ENCODE measurements at places on chromosomes 6 and 20.

DNA sequence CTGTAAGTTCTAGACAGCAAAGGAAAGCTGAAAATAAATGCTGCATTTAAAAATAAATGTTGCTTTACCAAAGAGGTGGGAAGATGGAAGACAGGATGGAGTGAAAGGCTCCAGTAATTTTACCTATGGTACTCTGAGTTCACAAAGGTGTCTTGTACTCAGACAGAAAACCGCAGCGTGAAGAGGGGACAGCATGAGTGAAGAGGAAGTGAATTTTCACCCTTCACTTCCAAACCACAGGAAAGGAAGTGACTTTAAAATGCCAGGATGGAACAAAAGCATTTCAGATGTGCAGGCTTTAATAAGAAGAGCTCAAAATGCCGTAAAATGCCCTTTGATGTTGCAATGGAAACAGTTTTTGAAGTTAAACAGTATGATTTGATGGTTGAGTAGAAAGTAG is 91.2 kb upstream of the TINAG start:
- peak; percentile 29 for DNase-seq

GRCh38 chr6:88563277-88563625 is 397.1 kb upstream of the CNR1 start:
- no peak for DNase-seq

DNA sequence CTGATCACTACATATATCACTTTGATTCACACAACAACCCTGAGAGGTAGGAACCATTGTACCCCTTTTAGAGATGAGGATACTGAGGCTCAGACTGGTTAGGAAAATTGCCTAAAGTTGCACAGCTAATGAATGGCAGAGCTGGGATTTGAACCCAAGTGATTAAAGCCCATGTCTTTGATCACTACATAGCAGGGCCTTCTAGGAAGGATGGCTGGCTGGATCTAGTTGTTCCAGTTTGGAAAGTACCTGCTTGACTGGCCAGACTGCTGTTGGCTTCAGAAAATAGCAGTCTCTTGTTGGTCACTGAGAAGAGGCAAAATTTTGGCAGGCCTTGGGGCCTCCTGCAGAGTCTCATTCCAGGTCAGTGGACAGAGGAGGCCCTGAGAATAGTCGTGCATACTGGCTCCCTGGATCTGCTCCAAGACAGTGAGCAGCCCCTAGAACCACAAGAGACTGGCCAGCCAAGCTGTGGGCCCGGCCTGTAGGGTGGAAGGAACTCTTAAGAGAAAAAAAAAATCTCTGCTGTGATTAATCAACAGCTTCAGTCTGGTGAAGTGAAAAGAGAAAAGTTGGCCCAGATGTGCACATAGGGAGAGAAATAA is 17.5 kb downstream of the PPARD start:
- DNase-seq, result peak; percentile 96

- DNase-seq, result no peak
Observed at GRCh38 chr6:157556671-157557430, 175.9 kb downstream of the ZDHHC14 start.

GRCh38 chr20:15976047-15976736 is 597.1 kb downstream of the KIF16B start:
- peak; percentile 43 for DNase-seq
